Activated T-cell treated with anti-CD3 and anti-CD28 coated beads, Interleukin-2, amount 50 U/mL, for 72 hours (primary cell): ENCODE measurements at places on chromosomes 3 and 15.

DNA sequence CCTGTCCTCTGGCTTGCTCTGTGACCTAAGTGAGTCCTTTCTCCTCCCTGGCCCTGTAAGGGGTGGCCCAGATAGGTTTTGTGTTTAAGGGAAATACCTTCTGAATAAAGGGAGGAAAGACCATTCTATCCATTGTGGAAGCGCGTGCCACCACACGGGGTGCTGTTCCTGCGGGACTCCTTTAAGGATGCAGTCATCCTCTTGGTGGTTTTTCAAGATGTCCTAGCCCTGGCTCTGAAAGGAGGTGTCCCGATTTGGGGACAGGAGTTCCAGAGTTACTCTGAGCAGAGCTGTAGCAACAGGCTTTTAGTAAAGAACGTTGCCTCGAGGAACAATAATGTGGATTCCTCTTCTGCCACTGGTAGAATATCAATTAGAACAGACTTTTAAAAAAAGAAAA lies 9.6 kb downstream of the SLC6A6 start:
- no peak for DNase-seq

GRCh38 chr3:159733194-159733860 lies 255.3 kb upstream of the IL12A start:
- DNase-seq, result no peak

- DNase-seq, result no peak
Measured at GRCh38 chr3:111506435-111506834, 35.6 kb upstream of the CD96 start.

DNA sequence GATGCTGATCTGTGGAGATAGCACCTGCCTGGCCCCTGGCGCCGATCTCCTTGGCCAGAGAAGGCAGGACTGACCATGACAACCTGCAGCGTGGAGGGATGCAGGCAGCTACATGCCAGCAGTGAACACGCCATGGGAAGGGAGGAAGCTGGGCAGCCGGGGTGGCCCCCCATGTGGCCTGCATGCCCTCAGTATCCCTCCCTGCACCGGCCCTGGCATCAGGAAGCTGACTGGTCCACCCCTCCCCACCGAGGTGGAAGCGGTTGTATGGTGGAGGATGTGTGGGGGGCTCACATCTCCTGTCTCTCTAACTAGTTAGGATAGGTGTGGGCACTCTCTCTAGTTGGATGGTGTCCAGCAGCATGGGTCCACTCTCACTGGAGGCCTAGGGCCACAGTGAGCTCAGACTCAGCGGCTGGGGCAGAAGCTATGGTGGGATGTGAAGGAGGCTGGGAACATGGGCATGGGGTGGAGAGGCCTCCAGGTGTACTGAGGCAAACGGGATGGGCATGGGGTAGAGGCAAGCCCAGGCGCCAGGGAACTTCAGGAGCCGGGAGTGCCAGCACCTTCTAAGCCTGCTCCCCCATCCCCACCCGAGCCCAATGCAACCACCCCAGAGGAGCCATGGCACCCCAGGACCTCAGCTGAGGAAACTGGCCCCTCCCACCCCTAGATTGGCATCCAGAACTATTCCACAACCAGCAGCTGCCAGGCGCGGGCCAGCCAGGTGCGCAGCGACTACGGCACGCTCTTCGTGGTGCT lies 1.8 kb upstream of the ABTB1 start:
- DNase-seq, result no peak

DNA sequence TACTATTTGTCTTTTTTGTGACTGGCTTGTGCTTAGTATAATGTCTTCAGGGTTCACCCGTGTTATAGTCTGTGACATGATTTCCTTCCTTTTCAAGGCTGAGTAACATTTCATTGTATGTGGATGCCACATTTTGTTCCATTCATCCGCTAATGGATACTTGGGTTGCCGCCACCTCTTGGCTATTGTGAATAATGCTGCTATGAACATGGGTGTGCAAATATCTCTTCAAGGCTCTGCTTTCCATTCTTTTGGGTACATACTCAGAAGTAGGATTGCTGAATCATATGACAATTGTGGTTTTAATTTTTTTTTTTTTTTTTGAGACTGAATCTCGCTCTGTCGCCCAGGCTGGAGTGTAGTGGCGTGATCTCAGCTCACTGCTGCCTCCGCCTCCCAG lies 15.4 kb downstream of the CRTC3 start:
- DNase-seq, result no peak

GRCh38 chr3:102668247-102668646 lies 233.4 kb downstream of the ZPLD1 start:
- no peak for DNase-seq

- no peak for DNase-seq
Measured at GRCh38 chr15:55954862-55955605, 38.4 kb downstream of the NEDD4 start.

DNA sequence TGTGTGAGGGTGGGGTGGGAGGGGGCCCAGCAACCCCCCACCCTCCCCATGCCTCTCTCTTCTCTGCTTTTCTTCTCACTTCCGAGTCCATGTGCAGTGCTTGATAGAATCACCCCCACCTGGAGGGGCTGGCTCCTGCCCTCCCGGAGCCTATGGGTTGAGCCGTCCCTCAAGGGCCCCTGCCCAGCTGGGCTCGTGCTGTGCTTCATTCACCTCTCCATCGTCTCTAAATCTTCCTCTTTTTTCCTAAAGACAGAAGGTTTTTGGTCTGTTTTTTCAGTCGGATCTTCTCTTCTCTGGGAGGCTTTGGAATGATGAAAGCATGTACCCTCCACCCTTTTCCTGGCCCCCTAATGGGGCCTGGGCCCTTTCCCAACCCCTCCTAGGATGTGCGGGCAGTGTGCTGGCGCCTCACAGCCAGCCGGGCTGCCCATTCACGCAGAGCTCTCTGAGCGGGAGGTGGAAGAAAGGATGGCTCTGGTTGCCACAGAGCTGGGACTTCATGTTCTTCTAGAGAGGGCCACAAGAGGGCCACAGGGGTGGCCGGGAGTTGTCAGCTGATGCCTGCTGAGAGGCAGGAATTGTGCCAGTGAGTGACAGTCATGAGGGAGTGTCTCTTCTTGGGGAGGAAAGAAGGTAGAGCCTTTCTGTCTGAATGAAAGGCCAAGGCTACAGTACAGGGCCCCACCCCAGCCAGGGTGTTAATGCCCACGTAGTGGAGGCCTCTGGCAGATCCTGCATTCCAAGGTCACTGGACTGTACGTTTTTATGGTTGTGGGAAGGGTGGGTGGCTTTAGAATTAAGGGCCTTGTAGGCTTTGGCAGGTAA lies 8.1 kb downstream of the FAM131A start:
- DNase-seq, result no peak

- peak; percentile 55 for DNase-seq
Measured at GRCh38 chr3:156674911-156675829, 780 bp downstream of the TIPARP start.

GRCh38 chr3:43953380-43953779 lies 262.6 kb downstream of the ABHD5 start:
- DNase-seq, result no peak
